ENCODE measurements at places on chromosomes 1 and 21. TPM values are rescaled to one million over a fixed set of nuclear protein-coding genes. Genes with fewer than 3 reads are reported as not detected.

The ARHGAP30 gene
- total RNA-seq: 0.05 TPM

The NFASC gene
- 10.1 TPM for total RNA-seq

The TSSK3 gene
- total RNA-seq: 0.30 TPM

The WDR47 gene
- 23.8 TPM for total RNA-seq

The ENTREP3 gene
- total RNA-seq: 16.5 TPM

The CLEC20A gene
- not detected for total RNA-seq

The S100A3 gene
- 1.4 TPM for total RNA-seq

The NPHS2 gene
- not detected for total RNA-seq

The RSPH1 gene
- total RNA-seq: not detected

The SON gene
- 242 TPM for total RNA-seq

The SELENOF gene
- total RNA-seq: 200 TPM

The FNDC10 gene
- 2.6 TPM for total RNA-seq

The CDC42BPA gene
- 76.4 TPM for total RNA-seq

The HCRTR1 gene
- 0.14 TPM for total RNA-seq

The SAMD11 gene
- 25.2 TPM for total RNA-seq

The RCOR3 gene
- 24.2 TPM for total RNA-seq

The SMIM1 gene
- 1.2 TPM for total RNA-seq

The FTCD gene
- 0.30 TPM for total RNA-seq

The RPTN gene
- not detected for total RNA-seq

The FMO1 gene
- not detected for total RNA-seq

The GABRD gene
- not detected for total RNA-seq

The OLIG2 gene
- total RNA-seq: not detected

The ELK4 gene
- total RNA-seq: 10.7 TPM

The EPHA10 gene
- not detected for total RNA-seq

Data from smooth muscle cell of the umbilical artery (primary cell).